CD4-positive, alpha-beta T cell (primary cell): ENCODE measurements at places on chromosomes 2 and 18.

DNA sequence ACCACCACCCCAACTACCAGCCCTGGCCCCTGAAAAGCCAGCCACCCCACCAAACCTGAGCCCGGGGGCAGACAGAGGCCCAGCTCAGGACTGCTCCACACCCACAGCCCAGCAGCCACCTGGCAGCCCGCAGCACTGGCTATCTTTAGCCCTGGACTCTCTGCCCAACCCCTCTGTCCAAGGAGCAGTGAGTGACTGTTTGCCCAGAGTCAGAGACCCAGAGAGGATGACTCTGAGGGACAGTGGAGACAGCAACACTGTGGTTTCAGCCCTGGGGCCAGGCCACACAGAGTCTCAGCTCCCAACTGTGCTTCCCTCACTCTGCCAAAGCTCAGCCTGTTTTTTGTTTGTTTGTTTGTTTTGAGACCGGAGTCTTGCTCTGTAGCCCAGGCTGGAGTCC, 32.6 kb downstream of the BIN1 start:
- no peak for DNase-seq

DNA sequence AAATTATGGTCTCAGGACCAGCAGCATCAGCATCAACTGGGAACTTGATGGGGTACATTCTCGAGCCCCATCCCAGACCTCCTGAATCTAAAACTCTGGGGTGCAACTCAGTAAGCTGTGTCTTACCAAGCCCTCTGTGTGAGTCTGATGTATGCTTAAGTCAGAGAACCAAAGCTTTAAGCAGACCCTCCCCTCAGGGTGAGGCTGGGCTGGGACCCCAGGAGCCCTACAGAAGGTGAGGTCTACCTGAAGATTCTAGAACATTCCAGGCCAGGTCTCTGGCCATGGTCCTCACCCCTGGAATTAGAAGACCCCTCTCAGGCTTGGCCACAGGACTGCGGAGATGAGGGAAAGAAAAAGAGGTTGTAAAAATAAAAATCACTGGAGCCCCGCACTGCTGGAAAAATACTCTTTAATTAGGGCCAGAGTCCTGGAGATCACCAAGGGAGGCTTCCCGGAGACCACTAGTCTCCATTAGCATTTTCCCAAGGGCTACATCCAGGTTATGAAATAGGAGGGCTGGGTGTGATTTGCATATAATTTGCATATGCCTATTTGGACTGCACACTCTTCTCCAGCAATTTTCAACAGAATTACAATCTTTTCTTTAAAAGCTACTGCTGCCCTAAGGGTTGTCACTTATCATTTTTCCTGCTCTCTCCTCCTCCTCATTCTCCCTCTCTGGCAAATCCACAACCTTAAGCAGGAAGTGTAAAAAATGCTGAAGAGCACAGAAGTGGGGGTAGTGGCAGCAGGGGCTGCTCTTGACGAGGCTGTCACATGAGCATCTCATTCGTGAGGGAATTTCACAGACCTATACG, 100.2 kb downstream of the ZBTB7C start:
- DNase-seq: no peak

GRCh38 chr18:75350512-75350839, 77.0 kb downstream of the SMIM21 start:
- no peak for DNase-seq

DNA sequence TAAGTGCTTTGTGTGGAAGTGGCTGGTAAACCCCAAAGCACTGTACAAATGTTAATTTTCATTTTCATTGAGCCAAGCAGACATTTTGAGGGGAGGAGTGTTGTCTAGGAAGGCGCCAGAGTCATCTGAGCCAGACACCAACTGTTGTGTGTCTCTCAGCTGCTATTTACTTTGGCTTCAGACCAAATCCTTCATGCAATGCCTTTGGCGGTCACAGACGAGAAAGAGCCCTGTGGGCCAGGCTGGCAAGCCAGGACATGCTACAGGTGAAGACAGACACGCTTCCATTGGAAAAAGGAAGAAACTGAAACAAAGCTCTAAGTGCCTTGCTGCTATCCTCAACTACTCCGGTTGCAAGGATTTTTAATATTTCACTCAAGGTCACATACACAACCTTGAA, 115.4 kb upstream of the CDC42EP3 start:
- no peak for DNase-seq

DNA sequence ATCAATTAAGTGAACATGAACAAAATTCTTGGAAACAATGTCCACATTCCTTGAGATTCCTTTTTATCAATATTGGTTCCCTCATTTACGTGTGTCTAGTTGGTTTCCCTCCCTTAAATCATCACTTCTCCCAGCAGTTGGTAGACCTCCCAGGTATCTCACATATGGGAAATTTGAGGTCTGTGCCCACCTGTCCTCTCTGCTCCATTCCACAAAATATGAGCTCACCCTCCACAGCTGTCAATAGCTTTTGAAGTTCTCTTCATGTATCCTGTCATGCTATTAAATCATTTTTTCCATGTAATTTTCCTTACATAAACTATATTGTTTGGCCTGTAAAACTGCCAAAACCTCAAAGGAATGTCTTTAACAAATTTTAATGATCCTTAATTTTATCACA, 992.2 kb upstream of the ACVR2A start:
- no peak for DNase-seq

DNA sequence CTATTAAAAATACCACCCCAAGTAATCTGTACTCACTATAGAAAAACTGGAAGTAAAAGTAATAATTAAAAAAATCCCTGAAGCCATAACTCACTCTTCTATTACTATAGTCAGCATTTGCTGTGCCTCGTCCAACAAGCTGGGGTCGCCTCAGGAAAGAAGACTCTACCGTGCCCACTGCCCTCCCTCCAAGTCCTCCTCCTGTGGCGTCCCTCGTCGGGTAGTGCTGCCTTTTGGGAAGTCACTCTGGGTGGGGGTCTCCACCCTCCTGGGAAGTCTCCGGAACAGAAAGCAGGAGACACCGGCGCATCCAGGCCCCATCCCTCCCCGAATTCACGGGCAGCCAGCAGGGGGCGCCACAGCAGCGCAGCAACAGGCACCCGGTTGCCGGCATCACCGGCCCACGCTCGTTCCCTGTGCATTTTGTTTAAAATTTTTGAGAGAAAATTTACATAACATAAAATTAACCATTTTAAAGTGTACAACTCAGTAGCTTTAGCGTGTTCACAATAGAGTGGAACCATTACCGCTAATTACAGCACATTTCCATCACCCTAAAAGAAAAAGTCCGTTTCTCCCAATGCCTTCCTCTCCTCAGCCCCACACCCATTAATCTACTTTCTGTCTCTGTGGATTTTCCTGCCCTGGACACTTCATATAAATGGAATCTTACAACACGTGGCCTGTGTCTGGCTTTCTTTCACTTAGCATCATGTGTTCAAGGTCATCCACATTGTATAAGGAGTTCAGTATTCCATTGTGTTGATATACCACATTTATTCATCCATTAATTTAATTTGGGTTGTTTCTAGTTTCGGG, 62.2 kb downstream of the ADNP2 start:
- peak; percentile 57 for DNase-seq

DNA sequence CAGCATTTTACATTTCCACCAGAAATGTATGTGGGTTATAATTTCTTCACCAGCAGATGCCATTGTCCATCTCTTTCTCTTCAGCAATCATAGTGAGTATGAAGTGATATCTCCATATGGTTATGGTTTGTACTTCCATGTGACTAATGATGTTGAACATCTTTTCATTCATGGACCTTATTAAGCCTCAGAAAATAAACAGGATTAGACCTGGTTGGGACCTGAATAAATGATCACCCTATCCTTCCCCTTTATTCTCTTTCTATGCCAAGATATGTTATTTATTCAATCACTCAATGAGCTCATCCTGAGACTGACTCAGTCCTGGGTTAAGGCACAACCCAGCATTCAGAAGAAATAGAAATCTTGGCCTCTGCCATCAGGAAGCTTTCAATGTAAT, 86.6 kb downstream of the ANTXR1 start:
- DNase-seq: no peak
